Mammary epithelial cell (primary cell): ENCODE measurements at places on chromosomes 16 and 17.

DNA sequence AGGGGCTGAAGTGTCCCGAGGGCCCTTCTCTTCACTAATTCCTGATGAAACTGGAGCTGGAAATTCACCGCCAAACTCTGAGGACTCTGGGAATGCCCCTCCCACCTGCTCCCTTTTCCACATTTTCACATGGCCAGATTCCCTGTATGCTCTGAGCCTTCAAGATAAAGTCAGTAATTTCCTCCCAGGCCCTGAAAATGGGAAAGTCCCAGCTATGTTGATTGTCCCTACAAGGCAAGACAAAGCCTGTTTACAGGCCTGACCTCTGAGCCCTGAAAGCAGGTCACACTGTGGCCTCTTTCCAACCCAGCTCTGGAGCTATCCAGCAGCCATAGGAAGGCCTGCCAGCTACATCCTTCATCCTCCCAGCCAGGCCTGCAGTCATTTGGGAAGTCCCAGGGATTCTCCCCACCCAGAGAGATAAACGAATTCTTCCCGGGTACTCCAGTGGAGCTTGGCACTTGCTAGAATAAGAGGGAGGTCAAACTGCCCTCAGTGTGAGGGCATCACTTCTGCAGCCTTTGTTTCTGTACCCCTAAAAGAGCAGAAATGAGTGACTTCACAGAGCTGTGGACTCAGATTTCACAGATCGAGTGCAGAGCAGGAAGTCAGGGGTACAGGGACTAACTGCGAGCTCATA, 19.6 kb upstream of the CCL2 start:
- no peak for DNase-seq

DNA sequence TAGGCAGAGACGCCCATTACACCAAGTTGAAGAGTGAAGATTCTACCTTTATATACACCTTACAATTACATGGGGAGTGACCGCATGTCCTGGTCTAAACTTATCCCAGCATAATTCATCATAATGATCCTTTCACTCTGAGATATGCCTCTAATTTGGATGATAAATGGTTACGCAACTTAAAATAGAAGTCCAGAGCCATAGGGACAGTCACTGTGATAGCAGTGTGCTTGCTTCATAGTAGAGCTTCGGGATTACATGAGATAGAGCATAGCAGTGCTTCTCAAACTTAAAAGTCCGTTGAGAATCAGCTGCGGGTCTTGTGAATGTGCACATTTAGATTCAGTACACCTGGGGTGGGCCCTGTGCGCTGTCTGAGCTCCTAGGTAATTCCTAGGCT, 16.9 kb downstream of the USP10 start:
- no peak for DNase-seq

DNA sequence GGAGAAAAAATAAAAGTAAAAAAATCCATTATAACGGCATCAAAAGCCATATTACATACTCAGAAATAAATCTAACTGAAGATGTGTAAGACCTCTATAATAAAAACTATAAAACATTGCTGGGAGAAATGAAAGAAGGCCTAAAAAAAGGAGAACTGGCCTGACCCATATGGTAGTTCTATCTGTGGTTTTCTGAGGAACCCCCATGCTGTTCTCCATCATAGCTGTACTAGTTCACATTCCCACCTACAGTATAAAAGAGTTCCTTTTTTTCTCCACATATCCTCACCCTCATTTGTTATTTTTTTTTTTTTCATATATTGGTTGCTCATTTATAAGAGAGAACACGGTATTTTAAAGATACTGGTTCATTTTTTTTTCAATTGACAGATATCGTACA, 191.8 kb downstream of the STX8 start:
- no peak for DNase-seq

GRCh38 chr16:23088018-23088417, 61.2 kb downstream of the USP31 start:
- DNase-seq, result no peak

DNA sequence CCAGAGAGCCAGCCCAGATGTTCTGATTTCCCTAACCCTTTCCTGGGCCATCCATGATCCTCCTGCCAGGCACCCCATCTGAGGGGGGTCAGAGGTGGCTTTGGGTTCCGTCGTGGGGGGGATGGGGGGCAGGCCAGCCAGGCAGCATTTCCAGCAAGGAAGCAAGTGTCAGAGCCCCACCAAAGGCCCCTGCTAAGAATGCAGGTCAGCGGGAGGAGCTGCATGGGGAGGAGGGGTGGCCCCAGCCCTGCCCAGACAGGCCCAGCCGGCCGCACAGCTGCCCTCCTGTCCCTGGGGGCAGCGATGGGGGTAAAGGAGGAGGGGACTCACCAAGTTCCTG, 2.3 kb upstream of the SCRN2 start:
- DNase-seq, result no peak

DNA sequence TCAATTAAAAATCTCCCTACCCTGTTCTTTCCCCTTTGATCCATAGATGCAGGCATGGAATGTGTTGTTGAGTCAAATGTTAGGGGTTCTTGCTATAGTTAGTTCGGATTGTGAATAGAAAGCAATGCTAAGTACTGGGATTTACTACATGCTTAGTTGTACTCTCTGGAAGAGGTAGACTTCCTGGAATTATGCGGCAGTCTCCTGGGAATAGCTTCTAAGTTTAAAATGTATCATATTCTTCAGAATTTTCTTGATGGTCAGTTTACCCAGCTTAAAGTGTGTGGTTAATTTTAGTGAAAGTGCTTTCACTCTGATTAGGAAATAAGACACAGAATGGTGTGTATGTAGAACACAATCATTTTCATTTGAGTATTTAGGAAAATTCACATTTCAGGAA, 3.5 kb downstream of the CLTC start:
- DNase-seq, result no peak

GRCh38 chr16:30775392-30776188, 11.4 kb downstream of the ZNF629 start:
- DNase-seq, result peak; percentile 75

DNA sequence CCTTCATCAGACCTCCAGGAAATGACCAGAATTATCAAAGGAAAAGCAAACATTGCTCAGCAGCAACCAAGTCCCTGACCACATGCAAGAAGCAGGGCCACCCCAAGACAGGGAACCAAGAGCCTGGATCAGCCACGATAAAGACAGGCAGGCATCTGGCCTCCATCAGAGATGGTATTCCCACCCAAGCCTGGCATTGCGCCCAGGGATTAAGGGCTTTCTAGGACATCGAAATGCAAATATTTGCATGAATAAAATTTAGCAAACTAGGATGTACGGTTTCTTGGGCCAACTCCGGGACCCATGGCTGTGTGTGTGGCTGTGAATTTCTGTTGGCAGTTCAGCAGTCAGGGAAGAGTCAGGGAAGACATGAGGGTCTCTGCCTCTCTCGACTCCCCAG, 241.4 kb upstream of the DYNLRB2 start:
- no peak for DNase-seq

- DNase-seq, result no peak
Observed at GRCh38 chr17:80125656-80126448, 21.1 kb downstream of the EIF4A3 start.

DNA sequence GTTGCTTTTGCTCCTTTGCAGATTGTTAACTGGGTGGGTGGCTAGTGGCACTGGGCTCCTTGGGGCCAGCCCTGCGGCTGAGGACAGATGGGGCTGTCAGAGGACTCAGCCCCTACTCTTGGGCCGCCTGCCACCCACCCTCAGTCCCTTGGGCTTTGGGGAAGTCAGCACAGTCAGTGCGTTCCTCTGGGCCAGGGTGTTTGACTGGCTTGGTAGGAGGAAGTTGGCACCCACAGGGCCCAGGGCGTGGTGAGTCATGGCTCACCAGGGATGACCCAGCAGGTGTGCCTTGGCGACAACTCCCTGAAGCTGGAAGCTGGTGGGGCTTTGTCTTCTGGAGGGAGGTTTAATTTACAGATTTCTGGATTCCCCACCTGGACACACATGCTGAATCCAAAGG, 32.4 kb downstream of the HAPSTR1 start:
- peak; percentile 52 for DNase-seq

DNA sequence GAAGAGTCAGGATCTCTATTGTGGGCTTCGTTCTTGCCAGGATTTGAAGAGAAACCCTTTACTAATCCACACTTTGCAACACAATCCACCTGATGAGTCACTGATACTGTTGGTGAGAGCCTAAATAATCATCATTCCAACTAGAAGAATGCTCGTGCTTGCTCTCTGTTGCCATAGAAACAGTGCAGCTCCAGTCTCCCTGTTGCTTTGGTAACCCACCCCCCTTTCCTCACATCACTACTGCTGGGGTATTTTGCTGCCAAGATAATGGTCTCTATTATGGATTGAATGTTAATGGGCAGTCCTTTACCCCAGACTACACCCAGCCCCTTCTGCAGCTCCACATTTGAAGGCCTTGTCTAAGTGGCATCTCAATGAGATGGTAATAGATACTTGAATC, 190.4 kb downstream of the ABCC12 start:
- peak; percentile 73 for DNase-seq

DNA sequence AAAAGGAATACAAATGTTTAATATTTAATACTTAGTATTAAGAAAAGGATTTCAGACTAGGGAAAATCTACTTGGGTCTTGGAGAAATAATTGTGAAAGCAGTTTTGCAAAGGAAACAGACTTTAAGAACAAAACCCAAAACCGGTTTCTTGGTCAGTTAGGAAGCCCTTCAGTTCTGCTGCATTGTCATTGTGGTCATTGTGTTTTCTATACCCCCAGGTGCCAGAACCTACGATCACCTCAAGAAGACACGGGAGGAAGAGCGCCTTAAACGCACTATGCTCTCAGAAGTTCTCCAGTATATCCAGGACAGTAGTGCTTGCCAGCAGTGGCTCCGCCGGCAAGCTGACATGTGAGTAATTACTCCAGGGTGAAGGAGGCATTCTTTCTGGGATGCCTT, 19.5 kb upstream of the DUSP14 start:
- DNase-seq, result no peak

DNA sequence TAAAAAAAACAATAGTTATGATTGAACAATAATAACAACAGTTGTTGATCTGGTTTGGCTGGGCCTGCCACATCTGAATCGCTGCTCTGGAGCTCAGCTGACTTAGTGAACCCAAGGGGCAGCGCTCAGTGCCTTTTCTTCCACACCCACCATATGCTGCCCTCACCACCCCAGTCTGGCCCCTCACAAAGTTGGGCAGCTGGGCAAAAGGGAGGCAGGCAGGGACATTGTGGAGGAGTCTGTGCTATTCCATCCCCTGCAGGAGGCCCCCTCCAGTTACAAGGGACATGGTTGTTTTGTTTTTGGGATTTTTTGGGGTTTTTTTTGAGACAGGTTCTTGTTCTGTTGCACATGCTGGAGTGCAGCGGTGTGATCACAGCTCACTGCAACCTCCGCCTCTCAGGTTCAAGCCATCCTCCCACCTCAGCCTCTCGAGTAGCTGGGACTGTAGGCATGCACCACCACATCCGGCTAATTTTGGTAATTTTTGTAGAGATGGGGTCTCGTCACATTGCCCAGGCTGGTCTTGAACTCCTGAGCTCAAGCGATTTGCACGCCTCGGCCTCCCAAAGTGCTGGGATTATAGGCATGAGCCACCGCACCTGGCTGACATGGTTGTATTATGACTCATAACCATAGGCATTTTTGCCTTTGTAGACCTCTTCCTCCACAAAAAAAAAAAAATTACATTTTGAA, 8.6 kb upstream of the PECAM1 start:
- peak; percentile 50 for DNase-seq

GRCh38 chr16:143047-143446, 4.6 kb upstream of the NPRL3 start:
- DNase-seq, result no peak

DNA sequence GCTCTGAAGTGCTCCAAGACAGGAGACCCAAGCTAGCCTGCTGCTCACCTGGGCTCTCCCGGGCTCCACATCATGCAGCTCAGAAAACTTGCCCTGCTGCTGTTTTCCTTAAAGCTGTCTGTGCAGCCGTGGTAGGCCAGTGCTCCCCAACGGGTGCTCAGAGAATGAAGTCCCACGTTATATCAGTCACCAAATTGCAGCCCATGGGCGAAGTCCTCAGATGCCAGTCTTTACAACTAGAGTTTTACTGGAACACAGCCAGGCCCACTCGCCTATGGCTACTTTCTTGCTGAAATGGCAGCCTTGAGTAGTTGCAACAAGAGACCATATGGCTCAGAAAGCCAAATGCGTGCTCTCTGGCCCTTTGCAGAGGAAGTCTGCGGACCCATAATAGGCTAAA, 6.3 kb downstream of the CREBBP start:
- no peak for DNase-seq

GRCh38 chr16:84482951-84483881, 21.2 kb downstream of the MEAK7 start:
- DNase-seq, result no peak

- DNase-seq, result no peak
Observed at GRCh38 chr17:53499277-53499676, 323.4 kb upstream of the KIF2B start.

GRCh38 chr16:22898874-22899348, 84.9 kb downstream of the HS3ST2 start:
- DNase-seq, result peak; percentile 67

- peak; percentile 89 for DNase-seq
Observed at GRCh38 chr17:5526821-5527598, 40.6 kb downstream of the MIS12 start.

- DNase-seq, result peak; percentile 63
Observed at GRCh38 chr17:41324180-41325075, 8.9 kb upstream of the KRTAP17-1 start.

GRCh38 chr17:8806926-8807550, 7.9 kb upstream of the MFSD6L start:
- DNase-seq, result no peak

DNA sequence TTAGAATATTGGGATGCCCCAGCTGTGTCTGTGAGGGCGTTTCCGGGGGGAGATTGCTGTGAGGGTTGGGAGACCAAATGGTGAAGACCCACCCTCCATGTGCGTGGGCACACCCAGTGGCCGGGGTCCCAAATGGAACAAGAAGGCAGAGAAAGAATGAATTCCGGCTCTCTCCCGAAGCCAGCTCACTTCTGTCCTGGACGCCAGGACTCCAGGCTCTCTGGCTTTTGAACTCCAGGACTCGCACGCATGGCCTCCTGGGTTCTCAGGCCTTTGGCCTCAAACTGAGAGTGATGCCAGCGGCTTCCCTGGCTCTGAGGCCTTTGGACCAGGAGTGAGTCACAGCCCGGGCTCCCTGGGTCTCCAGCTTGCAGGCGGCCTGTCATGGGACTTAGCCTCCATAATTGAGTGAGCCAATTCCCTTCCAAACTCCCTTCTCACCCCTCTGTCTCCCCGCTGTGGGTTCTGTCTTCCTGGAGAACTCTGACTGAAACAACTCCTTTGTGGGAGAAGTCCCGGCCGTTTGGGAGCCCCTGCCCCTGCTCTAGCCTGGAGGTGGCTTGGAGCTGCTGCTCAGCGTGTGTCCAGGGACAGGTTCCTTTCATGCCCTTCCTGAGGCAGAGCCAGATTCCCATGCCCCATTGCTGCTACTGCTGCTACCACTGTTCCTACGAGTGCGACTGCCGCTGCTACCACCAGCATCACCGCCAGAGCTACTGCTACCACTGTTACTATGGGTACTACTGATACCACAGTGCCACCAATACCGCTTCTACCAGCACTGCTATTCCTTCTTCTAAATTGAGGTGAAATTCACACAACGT, 49.8 kb upstream of the CBX4 start:
- no peak for DNase-seq

DNA sequence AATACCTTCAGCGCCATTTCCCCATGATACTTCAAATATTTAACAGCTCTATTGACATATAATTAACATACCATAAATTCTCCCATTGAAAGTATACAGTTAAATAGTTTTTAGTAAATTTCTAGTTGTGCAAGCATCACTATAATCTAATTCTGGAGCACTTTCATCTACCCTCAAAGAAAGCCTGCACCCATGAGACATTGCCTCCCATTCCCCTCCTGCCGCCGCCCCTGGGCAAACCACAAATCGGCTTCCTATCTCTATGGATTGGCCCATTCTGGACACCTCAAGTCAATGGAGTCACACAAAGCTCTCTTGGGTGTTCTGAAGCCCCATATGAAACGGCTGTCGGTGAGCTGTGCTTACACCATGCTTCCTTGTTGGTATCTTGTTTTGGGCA, 77.3 kb upstream of the CBX4 start:
- no peak for DNase-seq
